Pulmonary artery endothelial cell (primary cell): ENCODE measurements at places on chromosomes 2 and 18.

DNA sequence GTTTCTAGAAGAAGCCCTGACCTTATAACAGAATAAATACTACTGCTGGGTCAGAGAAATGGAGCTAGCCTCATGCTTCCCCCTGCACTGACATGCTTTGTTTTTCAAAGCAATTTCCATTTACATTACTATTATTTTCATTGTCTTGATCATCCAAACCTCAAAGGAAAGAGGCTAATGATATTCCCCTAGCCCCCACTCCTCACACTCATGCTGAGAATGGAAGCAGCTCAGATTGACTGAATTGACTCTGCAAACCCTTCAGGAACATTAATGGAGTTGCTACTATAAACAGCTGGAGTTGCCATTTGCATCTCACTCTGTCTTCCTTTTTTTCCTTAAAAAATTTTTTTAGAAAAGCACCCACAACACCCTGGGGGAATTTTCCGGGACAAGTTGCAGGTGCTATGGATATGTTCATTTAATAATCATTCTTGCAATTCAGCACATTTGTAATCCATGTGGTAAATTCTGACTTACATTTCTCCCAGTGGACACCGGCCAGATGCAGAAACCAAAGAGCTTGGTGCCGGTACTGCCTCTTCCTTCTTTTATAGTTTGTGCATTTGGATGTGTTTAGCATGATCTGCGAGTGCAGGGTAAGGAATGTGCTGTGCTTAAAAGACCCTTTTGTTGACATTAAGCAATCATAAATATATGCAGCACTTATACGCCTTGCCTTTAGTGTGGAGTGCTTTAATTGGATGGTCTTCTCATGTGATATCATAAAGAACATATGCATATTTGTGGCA is 103.3 kb upstream of the OSR1 start:
- DNase-seq: no peak

GRCh38 chr2:218807626-218808025 is 24.0 kb downstream of the PRKAG3 start:
- DNase-seq: no peak

DNA sequence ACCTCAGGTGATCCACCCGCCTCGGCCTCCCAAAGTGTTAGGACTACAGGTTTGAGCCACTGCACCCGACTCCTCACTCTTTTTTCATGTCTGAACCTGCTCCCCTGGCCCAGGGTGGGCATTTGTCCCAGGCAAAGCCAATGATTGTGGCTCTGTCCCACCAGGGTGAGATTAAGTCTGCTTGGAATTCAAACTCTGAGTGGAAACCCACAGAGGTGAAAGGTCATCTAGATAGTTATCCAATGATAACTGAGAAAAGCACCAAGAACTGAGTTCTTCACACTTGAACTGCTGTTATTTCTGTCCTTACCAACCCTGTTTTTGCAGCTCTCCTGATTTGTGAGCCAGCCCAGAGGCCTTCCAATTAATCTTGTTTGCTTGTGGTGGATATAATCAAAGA is 62.4 kb upstream of the ACVR1 start:
- DNase-seq: no peak

DNA sequence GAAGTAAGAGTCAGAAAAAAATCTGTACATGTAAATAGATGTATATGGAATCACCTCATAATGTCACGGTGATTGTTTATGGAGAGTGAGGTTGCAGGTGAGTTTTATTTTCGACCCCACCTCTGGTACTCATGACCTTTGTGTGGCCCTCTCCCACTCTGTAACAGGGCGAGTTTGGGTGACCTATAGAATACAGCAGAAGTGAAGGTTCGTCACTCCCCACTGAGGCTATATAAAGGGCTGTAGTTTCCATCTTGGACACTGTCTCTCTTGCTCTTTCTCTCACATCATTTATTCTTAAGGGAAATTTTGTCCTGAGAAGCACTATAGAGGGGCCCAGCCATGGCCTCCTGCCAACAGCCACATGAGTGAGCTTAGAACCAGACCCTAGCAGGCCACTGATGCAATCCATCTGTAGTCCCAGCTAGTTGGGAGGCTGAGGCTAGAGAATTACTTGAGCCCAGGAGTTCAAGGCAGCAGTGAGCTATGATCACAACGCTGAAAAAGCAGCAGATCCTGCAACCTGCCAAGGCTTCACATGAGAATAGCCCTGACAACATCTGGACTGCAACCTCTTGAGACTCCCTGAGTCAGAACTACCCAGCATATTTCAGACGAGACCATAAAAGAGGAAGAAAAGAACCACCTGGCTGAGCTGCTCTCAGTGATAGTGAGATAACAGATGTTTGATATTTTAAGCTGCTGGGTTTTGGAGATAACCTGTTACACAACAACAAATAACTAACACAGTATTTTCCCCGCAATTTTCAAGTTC is 74.3 kb upstream of the SLC1A4 start:
- DNase-seq: no peak

DNA sequence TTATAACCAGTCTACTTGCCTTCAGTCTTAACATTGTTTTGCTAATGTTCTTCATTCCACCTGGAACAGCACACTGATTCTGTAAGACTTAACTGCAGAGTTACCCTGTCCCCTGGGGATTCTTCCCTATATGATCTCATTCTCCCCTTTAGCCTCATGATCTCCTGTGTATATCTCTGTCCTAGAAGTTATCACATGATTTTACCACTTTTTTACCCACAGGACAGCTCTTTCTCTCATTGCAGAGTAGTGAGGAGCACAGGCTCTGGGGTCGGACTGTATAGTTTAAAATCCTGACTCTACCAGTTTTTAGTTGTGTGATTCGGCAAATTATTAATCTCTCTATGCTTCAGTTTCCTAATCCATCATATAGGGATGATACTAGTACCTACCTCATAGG is 14.2 kb upstream of the EXOC6B start:
- DNase-seq: no peak
